CD4-positive, alpha-beta T cell treated with Interleukin-15 for 1 hour (primary cell): ENCODE measurements at places on chromosomes 2 and 18.

GRCh38 chr2:164719996-164720941 lies 99.0 kb upstream of the GRB14 start:
- DNase-seq = no peak

DNA sequence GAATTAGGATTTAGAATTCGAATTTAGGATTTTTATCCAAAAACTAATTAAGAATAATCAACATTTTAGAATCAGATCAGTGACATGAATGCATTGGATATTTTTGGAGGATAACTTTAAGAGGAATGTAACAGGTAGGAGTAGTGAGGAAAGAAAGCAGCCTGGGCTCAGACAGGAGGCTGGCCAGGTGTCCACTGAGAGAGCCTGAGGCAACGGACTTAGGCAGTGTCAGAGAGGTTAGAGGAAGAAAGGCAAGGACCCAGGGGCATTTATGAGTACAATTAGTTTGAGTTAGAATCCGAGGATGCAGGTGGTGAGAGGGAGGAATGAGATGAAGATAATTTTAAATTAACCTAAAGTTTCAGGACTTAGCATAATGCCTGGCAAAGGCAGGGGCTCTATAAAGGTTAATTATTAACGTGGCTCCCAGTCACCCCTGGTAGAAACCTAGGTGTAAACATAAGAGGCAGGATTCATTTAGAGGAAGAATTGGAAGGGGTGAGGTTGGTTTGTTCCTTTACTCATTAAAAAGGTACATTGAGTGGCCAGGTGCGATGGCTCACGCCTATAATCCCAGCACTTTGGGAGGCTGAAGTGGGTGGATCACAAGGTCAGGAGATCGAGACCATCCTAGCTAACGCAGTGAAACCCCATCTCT lies 507.1 kb downstream of the TMEM182 start:
- DNase-seq = no peak

DNA sequence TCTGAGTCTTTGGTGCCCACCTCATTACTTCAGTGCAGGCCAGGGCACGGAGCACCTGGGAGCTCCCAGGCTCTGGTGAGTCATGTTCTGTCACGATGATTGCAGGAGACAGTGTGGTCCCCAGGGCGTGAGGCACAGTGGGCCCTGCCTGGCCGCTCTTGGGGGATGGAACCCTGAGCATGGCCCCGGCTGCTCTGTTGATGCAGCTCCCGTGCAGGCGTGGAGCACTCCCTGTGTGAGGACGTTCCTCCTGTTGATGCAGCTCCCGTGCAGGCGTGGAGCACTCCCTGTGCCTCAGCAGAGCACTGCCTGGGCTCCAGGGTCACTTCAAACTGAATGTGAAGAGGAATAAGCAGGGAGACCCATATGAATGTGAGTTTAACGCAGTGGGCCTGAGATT lies 30.1 kb downstream of the COPS9 start:
- DNase-seq = no peak

- DNase-seq = no peak
These were observed 101.3 kb downstream of the MSH2 start for GRCh38 chr2:47504174-47504810.

GRCh38 chr2:138724729-138725459 lies 55.3 kb downstream of the NXPH2 start:
- DNase-seq = no peak

DNA sequence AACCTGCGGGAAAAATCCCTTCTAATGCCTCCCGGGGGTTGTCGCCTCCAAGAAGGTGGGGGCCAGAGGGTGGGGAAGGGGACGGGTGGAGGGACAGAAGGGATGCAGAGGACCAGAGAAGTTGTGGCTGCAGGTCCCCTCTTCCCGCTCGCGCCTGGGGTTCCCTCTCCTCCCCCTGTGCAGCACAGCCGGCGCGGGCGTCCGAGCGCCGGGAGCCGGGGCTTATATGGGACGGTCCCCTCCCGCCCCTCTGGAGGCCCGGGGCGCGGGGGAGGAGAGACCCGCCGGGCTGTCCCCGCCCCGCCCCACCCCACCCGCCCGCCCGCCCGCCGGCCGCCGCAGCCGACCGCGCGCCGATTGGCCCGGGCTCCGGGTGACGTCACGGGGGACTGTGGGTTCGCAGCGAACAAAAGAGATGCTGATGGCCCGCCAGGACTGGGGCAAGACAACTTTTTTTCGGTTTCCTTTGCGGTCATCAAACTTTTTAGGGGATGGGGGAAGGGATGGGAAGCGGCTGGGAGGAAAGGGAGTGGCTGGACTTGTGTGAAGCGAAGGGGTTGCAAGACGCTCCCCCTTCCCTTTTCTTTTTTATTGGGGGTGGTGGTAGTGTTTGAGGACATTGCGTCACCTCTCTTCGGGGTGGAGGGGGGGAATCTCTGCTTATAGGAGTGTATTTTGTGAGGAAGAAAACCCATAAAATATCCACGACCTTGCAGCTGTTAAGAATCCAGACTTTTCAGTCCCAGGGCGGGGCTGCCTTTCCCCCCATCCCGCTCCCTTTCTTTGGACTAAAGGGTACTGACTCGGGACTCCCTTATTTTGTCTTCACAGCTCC lies at the start of gene FN1:
Gene FN1, minus strand, starts transcription at position 199 of the 835 bp plus-strand sequence. CDS start 266 bp downstream, outside the sequence.
- DNase-seq = peak; percentile 60

DNA sequence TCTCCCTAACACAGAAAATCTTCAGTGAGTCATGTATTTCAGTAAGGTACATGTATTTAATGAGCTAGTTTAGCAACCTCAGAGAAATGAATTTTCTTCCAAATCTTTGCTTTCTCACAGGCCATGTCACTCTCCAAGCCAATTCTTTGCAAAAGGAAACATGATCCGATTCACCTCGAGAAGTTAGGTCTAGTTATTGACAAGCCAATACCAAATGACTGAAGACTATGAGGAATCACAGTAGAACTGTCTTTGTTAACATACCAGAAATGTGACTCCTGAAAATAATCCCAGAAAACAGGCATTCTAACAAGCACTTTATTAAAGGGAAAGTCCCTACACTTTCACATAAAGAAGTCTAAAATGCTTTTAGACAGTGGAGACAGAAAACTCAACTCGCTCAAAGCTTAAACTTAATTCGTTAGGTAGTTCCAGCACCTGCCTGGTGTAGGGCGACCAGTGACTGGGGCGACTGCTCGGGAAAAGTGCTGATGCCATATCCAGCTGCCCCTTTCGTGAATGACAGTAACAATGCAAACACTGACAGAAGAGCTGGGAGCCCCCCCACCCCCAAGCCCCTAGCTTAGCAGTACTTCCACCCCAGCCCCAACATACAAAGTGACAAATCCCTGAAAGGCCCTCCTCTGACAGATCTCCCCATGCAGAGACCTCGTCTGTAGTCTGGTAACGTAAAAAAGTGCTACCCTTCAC lies 1.8 kb downstream of the MEMO1 start:
- no peak for DNase-seq

DNA sequence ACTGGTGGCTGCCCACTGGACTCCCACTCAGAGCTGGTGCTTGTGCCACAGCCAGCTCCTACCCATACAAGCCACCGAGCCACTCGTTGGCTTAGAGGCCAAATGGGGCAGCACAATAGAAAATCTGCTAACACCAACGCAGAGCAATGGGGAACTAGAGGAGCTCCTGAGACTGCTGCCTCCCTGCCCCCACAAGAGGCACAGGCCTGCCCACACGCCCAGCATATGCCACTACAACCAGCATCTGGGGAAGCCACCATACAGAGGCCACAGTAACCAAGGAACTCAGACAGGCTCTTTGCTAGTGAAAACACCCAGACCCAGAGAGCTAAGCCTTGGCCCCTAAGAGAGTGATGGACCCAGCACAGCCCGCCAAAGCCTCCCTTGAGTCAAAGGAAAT lies 231.2 kb upstream of the RAB6C start:
- no peak for DNase-seq

GRCh38 chr2:85446296-85447221 lies 28.0 kb downstream of the SH2D6 start:
- no peak for DNase-seq

GRCh38 chr2:60861736-60862135 lies 19.6 kb upstream of the REL start:
- no peak for DNase-seq
